NCI-H774 (cell line): ENCODE measurements at places on chromosomes 16 and 17.

GRCh38 chr16:85704011-85704410 lies 15.3 kb upstream of the GINS2 start:
- DNase-seq = no peak

- no peak for DNase-seq
These were observed 924 bp downstream of the ZNF598 start for GRCh38 chr16:2008631-2009163.

- DNase-seq = no peak
These were observed 8.5 kb downstream of the REXO5 start for GRCh38 chr16:20814784-20815183.

DNA sequence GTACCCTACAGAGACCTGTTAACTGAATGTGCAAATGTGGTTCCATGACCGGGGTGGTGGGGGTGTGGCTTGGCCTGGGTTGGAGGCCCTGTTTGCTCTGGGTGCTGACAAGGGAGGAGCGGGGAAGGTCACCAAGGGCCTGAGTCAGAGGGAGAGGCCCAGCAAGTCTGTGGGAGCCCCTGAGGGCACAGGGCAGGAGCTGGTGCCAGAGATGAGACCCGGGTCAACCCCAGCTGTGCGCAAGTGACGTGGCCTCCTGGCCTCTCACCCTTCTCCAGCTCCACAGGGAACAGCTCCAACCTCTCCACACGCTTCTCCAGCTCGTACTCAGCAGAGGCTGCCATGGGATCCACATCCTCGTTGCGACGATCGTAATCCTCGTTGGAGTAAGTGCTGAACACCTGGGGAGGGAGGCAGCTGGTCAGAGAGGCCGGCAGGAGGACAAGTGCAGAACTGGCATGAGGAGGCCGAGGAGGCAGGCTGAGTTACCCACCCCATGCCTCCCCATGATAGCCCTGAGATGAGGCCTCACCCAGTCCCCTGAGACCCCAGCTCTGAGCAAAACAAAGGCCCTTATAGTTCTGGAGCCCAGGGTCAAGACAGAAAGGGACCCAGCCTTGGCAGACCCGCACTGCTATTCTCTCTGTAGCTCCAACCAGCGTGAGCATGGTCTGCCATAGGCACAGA lies 5.5 kb downstream of the PPP1R9B start:
- DNase-seq = no peak

- no peak for DNase-seq
These were observed 30.7 kb downstream of the SLC43A2 start for GRCh38 chr17:1597861-1598342.

- DNase-seq = no peak
These were observed 23.0 kb downstream of the MPG start for GRCh38 chr16:100989-101388.

DNA sequence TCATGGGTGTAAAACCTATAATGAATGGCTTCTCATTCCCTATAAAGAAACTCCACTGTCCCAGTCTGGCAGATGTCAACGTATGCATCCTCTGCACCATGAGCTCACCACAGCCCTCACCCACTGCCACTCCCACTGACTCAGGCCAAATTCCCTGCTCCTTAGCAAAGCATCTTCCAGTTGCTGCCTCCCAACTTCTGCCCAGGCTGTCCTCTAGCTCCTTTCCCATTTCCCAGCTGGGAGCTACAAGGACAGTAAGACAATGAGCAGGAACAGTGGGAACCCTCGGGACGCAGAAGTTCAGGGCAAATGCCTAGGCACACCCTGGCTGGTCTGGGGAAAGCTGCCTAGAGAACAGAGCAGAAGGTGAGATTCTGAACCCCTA lies 9.1 kb upstream of the THAP11 start:
- no peak for DNase-seq

GRCh38 chr17:59074494-59074893 lies 32.2 kb downstream of the TRIM37 start:
- DNase-seq = no peak

DNA sequence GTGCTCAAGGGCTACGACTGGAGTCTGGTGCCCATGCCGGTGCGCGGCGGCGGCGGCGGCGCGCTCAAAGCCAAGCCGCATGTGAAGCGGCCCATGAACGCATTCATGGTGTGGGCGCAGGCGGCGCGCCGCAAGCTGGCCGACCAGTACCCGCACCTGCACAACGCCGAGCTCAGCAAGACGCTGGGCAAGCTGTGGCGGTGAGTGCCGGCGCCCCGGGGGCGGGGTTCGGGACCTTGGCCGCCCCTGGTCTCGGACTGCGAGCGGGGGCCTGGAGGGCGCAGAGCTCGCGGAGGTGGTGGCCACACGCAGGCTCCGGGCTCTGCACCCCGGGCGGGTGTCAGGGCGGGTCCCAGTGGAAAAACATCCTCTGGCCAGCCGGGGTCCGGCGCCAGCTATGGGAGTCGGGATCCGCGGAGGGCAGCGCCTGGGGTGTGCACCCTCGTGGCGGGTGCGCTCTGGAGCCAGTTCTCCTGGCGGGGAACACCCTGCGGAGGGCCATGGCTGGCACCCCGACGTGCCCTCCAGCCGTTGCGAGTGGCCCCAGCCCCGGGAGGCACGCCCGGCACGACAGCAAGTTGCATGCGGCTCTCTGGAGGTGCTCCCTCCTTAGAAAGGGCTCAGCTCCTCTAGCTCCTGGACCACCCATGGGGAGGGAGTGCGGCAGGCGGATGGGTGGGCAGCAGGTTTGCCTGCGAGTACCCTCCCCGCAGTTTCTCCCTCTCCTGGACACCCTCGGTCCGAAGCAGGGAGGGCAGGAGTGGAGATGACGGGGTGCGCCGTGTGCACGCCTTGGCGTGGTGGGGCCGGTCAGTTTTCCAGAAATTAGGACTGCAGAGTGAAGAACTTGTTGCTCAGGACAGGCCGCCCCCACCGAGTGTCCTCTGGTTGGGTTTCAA lies 824 bp downstream of the SOX8 start:
- DNase-seq = no peak

GRCh38 chr17:72535346-72535745 lies 414.5 kb downstream of the SOX9 start:
- DNase-seq = no peak

DNA sequence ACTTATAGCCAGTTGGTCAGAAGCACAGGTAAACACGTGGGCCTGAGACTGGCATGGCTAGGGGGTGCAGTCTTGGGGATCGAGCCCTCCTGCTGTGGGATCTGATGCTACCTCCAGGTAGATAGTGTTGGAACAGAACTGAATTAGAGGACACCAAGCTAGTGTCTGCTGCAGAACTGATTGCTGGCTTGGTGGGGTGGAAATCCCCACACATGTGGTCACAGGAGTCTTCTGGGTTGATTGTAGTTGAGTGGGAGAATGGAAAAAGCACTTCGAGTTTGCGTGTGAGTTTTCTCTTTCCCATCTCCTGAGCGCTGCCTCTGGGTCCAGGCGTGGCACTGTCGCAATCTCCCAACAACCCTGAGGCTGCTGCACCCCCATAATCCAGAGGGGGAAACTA lies 8.0 kb upstream of the SPATA32 start:
- DNase-seq = no peak

DNA sequence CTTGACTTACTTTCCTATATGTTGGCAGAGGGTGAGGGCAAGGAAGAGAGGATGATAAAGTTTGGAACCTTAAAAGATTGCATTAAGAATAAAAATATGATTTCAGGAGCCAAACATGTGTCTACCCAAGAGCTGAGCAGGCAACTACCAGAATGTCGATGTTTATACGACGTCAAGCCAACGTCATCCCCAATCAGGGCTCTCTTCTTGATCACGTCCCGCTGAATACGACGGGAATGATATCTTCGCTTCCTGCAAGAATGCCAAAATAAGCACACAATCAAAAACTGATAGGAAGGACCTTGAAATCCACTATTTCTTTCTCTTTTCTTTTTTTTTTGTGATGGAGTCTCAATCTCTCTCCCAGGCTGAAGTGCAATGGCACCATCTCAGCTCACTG lies 20.1 kb upstream of the ITGAE start:
- DNase-seq = no peak

GRCh38 chr17:57269598-57270255 lies 13.4 kb downstream of the MSI2 start:
- no peak for DNase-seq

DNA sequence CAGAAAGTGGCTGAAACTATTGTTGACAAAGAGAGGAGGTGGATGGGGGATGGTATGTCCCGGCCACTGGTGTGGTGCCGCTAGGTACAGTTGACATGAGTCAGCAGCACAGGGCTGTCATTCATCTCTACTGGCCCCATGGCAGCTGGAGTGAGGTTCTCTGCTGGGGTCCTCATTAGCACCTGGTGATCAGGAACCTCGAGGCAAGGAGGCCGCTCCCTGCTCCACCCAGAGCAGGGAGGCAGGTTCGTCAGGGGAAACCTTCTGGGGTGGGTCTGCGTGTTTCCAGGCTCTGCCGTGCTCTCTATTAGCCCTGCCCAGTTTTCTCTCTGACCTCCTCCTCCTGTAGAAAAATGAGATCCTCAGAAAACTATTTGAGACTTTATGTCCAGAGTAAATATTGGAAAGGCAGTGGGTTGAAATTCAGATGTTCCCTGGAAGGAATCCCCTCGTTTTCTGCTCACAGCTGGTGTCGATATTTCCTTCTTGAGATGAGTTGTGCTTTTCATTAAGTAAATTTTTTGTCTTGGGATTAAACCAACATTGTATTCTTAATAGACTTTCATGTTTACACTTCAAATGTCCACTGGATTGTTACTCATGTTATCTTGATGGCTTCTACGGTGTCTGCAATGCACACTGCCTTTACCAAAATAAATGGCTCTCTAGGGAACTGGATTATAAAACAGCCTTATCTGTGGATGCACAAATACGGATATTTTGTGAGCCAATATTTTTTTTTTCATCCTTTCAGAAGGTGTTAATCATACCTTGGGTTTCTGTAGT lies 7.1 kb downstream of the NTN1 start:
- DNase-seq = no peak

DNA sequence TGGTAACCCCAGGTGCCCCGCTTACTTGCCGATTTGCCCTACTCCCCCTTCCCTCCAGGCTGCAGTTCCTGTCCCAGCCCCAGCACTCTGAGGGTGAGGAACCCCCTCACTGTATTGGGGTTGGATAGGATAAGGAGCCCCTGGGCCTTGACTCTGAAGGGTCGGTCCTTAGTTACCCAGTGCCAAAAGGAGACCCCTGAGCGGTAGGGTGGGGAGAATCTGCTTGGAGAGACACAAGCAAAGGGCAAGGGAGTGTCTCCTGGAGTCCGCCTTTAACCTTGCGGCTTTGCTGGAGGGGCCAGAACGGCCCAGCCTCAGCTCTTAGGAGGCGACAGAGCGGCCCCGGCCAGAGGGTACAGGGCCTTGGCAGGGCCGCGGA lies 13.0 kb downstream of the CARD14 start:
- no peak for DNase-seq

DNA sequence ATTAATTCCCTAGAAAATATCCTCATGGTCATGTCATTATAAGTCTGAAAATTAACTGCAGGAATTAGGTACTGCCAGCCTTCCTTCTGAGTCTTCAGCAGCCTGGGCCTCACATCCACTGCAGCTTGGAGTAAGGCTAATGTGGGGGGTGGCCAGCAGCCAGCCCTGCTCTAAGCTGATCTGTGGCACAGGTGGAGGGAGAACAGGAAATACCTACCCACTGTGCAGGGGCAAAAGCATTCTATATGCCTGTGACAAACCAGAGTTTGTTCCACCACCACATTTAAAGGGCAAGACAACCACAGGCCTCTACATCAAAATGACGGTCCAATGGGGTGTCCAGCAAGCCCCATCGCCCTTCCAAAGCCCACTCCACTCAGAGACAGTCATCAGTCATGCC lies 9.4 kb downstream of the NPRL3 start:
- no peak for DNase-seq

GRCh38 chr16:2783581-2784357 lies 3.6 kb downstream of the PRSS33 start:
- no peak for DNase-seq

- DNase-seq = no peak
These were observed 52.7 kb upstream of the LHX1 start for GRCh38 chr17:36884495-36885152.

DNA sequence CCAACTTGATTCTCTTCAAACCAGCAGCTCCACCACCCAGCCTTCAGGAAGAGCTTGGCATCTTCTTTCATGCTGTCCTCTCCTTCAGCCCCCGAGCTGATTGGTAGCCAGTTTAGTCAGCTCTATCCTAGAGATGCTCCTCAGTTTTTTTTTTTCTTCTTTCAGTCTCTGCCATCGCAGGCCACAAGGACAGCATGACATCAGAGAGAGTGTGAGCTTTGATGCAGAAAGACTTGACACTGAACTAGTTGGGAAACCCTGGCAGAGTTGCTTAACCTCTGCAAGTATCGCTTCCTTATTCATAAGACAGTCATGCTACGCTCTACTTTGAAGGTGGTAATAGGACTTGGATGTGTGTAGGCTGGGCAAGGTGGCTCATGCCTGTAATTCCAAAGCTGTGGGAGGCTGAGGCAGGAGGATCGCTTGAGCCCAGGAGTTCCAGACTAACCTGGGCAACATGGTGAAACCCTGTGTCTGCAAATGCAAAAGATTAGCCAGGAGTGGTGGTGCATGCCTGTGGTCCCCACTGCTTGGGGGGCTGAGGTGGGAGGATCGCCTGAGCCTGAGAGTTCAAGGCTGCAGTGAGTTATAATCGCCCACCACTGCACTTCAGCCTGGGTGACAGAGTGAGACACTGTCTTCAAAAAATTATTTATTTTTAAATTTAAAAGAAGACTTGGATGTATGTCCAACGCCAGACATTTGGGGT lies 2.6 kb downstream of the CD300LB start:
- no peak for DNase-seq

DNA sequence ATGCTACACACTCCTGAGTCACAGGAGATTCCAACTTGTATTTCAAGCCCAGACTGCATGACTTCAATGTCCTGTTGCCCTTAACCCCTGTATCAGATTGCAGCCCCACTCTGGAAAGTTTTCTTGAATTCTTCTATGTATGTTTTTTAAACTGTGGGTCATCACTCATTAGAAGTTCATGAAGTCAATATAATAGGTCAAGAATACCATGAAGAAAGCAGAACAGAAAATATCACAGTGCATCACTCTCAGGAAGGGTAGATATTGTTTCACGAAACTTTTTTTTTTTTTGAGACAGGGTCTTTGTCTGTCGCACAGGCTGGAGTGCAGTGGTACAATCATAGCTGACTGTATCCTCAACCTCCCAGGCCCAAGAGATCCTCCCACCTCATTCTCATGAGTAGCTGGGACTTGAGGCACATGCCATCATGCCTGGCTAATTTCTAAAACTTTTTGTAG lies 20.5 kb downstream of the PRKCB start:
- DNase-seq = no peak

- DNase-seq = peak; percentile 31
These were observed 14.0 kb downstream of the FMNL1 start for GRCh38 chr17:45235416-45236281.

- DNase-seq = no peak
These were observed 654 bp upstream of the SCNN1B start for GRCh38 chr16:23301251-23302044.
